ENCODE measurements at places on chromosomes 1 and 21.

DNA sequence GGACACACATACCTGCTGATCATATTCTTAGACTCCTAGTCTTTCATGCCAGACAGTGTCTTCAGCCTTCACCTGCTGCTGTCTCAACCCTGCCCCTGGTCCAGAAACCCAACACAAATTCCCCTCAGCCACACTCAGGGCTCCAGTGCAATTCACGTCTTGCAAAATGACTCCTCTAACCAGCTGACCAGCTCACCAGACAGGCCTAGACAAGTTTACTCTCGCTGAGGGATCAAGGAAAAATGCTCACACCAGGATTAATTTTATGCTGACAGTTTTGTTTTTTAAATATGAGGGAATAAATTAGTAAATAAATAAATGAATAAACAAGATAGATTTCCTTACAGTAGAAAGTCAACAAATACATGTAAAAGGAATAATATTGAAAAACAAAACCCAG lies 28.5 kb downstream of the CCDC185 start:
- DNase-seq = no peak

DNA sequence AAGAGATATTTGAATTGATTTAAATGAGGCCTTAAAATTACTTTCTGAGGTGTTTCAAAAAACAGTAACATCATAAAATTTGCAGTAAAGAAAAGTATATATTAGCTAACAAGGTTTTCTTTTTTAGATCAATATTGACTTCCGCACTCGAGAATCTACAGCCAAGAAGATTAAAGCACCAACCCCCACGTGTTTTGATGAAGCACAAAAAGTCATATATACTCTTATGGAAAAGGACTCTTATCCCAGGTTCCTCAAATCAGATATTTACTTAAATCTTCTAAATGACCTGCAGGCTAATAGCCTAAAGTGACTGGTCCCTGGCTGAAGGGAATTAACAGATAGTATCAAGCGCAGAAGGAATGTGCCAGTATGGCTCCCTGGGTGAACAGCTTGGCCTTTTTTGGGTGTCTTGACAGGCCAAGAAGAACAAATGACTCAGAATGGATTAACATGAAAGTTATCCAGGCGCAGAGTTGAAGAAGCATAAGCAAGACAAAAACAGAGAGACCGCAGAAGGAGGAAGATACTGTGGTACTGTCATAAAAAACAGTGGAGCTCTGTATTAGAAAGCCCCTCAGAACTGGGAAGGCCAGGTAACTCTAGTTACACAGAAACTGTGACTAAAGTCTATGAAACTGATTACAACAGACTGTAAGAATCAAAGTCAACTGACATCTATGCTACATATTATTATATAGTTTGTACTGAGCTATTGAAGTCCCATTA lies 3.6 kb downstream of the RGS1 start:
- DNase-seq = no peak

DNA sequence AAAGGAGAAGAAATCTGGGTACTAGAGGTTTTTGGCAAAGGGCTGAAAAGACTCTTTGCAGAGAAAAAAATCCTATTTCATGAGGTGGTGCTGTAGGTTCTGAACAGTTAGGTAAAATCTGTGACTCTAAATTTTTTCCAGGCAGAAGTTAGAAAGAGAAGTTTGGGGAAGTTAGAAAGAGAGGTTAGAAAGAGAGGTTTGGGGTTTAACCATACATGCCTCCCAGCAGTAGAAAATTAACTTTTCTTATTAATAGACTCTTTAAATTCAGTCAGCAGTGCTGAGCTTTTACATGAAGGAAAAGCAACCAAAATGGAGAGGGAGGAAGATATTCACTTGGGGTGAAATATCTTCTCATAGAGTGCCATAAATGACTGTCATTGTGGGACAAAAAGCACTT lies 12.2 kb downstream of the AMY1C start:
- no peak for DNase-seq

DNA sequence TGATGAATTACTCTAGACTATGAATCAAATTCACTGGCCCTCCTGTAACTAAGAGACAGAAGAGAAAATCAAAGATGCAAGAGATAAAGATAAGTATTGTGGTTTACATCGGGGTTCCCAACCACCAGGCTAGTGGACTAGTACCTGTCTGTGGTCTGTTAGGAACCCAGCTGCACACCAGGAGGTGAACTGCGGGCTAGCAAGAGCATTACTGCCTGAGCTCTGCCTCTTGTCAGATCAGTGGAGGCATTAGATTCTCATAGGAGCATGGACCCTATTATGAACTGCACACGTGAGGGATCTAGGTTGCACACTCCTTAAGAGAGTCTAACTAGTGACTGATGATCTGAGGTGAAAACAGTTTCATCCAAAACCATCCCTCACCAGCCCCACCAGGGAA lies 58.9 kb upstream of the DUSP10 start:
- DNase-seq = no peak

GRCh38 chr1:54845772-54846171 lies 41.2 kb downstream of the DHCR24 start:
- no peak for DNase-seq

GRCh38 chr1:56215771-56216170 lies 363.6 kb downstream of the PLPP3 start:
- no peak for DNase-seq

DNA sequence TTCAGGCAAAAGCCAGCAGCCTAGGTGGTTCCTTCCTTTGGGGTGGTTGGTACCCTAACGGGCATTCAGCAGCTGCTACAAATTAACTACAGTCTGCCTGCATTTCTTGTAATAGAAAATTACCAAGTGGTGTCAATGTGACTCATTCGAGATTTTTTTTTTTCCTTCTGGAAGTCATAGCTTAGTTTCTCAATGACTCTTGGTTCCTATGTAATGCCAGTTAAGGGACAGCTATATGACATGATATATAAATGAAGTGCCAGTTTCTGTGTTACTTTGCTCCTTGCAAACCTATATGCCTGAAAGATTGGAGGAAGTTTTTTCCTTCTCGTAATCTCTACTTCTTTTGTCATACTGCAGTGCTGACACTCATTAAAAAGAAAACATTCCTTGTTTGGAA lies 2.6 kb downstream of the MGST3 start:
- no peak for DNase-seq

DNA sequence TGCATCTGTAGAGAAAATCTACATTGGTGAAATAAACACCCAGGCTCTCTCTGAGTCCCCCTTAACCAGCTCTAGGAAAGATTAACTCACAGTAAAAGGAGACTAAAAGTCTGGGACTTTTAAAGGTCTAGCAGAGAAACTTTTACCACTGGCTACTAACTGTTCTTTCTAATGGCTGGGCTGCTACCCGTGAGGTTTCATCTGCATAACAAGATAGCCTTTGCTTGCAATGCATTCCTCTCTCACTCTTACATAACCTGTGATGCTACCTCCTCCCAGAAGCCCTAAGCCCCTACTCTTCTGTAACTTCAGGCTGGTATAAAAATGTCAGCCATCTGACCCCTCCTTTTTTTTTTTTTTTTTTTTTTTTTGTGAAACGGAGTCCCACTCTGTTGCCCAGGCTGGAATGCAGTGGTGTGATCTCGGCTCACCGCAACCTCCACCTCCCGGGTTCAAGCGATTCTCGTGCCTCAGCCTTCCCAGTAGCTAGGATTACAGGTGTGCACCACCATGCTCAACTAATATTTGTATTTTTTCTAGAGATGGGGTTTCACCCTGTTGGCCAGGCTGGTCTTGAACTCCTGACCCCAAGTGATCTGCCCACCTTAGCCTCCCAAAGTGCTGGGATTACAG lies 344.2 kb downstream of the RGS7 start:
- no peak for DNase-seq

DNA sequence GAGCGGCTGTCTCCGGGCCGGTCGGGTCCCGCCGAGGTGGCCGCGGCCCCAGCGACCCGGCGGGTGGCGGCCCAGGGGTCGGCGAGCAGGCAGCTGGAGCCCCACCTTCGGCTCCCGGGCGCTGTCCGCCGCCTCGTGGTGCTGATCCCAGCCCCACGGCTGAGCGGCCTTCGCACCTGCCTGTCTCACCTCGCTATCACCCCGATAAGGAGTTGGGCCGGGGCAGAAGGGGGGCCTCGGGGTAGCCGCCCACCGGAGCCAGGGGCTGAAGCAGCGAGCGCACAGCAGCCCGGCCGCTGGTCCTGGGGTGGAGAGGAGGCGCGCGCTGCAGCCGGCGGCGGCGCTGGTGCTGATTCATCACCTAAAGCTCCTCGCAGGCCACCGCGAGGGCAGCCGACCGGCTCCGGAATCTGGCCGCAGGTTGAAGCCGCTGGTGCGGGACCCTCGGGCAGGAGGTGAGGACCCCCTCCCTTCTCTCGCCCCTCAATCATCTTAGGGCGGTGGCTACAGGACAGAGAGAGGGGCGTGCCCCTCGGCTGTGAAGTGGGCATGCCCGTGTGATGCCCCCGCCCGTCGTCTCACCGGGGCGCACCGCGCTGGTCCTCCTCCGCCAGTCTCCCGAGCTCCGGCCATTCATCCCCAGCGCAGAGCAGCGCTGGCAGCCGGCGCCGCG lies 575 bp downstream of the TRIM67 start:
- DNase-seq = no peak

DNA sequence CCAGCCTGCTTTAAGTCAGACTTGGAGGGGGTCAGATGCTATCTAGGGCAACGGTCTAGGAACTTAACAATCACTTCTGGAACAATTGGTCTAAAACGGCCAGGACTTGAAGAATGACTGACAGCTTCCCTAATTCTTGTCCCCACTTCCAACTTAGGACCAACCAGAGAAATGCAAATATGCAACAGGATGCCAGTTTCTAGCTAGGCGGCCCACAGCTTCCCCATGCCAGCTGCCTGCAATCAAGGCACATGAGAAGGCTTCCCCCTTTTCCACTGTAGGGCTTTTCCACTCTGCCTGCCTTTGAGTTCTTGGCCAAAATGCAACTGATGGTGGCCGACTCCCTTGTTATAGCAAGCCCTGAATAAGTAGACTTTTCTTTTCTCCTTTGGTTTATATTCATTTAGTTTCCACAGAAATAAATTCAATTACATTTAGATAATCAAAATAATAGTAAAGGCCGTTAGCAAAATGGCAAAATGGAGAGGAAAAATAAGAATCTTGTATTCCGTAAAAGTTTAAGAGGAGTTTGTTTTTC lies 80.9 kb downstream of the BACH1 start:
- no peak for DNase-seq

DNA sequence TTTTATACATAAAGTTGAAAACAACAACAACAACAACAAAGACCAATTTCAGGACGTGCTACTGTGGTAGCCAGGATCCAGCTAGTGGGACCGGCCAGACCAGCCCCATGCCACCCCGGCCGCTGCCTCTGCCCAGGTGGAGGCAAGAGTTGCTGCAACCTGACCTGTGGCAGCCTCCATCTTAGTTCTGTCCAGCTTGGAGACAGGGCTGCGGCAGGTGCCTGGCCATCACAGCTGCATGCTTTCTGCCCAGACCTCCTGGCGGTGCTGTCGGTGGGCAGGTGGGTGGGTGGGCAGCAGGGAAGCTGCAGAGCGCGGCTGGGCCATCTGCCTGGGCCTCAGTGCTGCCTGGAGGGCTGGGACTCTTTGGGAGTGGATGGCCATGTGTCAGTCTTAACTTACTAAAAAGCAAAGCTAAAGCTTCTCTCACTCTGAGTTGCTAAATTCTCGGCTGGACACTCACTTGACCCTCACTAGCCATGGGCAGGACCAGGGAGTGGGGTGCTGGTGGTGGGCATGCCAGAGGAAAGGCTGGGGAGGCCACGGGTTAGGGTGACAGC lies 38.6 kb downstream of the KIAA1614 start:
- DNase-seq = no peak

Data from posterior cingulate gyrus (tissue), 11 donors.